ENCODE measurements at places on chromosomes 2 and 18.
A peak's percentile ranks its signal among the peaks of the same experiment; 100 is the strongest.

GRCh38 chr2:62492048-62492447 lies 13.9 kb downstream of the TMEM17 start:
- DNase-seq = no peak

GRCh38 chr2:98815795-98816194 lies 84.9 kb upstream of the MGAT4A start:
- DNase-seq = no peak

GRCh38 chr2:21650569-21650968 lies 526.8 kb downstream of the TDRD15 start:
- DNase-seq = no peak

GRCh38 chr2:100623033-100623715 lies 60.4 kb downstream of the PDCL3 start:
- no peak for DNase-seq

GRCh38 chr2:64626963-64627760 lies 26.6 kb downstream of the SERTAD2 start:
- DNase-seq = no peak

GRCh38 chr2:867296-867695 lies 83.4 kb upstream of the SNTG2 start:
- no peak for DNase-seq

DNA sequence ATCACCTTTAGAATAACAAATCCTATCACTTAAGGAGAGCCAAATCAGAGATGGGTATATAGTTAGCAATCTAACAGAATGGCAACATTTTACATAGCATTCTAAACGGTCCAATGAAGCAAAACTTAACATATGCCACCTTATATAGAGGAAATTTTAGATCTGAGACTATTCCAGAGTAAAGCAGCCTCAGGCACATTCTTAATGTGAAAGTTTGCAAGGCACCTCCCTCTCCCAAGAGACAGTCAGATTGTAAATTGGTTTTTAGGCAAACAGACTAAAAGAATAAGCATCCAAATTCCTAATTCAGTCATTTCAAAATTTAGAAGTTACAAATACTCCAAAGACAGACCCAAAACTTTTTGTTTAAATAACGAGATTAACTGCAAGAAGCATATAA lies 292.9 kb downstream of the STK39 start:
- DNase-seq = no peak

- DNase-seq = no peak
These were observed 721 bp downstream of the FHOD3 start for GRCh38 chr18:36298126-36298741.

DNA sequence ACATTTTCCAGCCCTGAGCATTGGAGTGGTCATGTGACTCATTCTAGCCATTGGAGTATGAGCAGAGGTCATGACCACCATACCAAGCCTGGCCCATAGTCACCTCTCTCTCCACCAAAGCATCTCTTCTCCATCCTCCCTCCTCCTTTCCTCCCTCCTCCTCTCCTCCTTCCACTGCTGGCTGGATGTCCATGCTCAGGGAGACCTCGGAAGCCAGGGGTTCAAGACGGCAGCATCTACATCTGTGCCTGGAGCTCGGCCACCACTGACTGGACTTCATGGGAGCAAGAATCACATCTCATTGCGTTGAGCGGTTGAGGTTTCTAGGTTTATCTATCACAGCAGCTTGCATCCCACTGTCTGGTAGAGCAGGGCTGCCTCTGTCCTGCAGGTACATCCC lies 252.4 kb downstream of the NDUFA10 start:
- no peak for DNase-seq

- peak; percentile 18 for DNase-seq
These were observed 34.7 kb downstream of the NAPG start for GRCh38 chr18:10560452-10561045.

DNA sequence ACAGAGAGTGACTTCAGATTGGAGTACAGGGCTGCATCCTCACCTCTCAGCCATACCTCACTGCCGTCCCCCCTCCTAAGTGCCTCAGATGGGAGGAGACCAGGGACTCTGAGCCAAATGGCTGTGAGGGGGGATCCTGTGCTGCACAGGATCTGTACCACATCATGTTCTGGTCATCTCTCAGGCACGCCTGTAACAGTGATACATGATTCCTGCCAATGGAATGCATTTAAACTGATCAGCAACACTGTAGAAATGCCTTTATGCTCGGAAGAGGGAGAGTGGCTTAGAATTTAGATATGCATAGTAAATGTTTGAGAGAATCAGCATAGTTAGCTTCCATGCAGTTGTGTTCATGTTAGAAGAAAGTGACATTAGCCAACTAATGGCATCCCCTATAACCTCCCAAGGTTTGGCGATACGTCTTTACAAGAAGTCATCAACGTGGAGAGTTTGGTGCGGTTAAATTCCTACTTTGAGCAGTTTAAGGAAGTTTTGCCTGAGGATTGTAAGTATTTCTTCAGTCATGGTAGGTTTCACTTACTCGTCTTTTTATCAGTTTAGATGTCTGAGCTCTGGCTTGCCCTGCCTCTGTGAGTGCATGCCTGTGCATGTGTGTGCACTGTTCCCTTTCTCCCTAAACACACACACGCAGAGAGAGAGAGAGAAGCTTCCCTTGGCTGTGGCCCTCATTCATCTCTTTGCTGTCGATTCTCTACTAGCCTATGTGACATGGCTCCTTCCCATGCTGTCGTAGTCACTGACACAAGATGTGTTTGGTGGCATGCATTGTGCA lies 40.0 kb downstream of the COA5 start:
- no peak for DNase-seq

- DNase-seq = no peak
These were observed 309.9 kb upstream of the RAB12 start for GRCh38 chr18:8299054-8299980.

DNA sequence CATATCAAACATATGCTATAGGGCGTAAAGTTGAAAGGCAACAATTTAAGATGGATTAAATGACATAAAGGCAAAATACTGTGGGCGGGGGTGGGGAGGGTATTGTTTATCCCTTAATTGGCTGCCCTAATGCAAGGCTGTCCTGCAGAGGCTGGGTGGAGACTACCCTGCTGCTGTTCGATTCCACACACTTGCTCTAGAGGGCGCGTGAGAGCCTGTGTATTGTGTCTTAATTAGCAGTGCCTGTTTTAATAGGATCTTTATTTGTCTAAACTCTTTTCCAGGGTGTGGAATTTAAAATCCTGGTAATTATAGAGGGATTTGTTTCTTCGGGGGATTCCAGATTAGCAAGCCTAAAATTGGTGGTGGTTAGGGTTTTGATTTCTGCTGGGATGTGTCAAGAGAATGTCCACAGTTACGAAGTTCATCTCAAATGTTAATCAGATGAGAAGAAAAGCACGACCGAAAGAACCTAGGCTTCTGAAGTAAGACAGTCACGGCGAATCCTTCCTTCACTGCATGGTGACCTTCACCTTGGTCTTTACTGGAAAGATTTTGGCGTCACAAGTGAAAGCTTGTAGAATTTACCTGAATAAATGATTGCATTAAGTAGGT lies 103.5 kb upstream of the MAP3K20 start:
- peak; percentile 7 for DNase-seq

DNA sequence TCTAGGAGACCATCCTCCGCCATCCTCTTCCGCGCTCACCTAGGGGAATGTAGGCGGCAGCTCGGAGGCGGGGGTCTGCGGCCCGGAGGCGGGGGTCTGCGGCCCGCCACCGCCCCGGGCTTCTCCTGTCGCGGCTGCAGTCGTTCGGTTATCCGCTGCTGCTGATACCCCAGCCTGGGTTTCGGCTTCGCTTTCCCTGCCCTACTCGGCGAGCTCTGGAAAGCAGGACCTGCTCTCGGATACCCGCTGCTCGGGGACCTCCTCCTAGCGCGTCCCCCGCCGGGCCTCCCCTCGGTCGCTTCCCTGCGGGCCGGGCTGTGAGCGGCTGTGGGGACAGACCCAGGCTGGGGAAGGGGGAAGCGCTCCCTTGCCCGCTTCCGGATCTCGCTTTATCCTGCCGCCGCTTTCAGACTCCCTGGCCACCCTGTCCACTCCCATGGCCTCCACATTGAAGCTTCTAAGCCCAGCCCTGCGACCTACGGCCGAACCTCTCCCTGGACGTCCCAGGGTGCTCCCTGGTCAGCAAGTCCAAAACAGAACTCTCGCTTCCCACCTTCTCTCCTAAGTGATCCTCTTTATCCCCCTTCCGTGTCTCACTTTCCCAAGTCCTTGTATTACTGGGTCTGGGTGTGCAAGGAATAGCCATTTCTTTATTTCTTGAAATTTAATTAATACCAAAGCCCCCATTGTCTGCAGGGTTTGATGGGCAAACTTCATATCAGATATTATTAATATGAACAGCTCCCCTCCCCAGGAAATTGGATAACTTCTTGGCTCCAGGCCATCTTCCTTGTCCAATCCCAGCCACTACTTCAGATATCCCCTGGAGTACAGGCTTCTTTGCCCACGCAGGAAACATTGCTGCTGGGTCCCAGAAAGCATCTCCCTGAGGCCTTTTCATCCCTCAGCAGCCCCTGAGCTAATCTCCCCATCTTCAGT lies 769 bp downstream of the FKBP1B start:
- DNase-seq = no peak

DNA sequence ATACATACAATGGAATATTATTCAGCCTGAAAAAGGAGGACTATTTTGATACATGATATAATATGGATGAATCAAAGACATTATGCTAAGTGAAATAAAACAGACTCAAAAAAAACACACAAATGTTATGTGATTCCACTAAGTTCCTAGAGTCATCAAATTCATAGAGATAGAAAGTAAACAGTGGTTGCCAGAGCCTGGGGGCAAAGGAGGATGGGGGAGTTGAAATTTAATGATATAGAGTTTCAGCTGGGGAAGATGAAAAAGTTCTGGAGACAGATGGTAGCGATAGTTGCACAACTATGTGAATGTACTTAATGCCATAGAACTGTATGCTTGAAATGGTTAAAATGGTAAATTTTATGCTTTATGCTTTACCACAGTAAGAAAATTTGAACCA lies 119.7 kb downstream of the METTL4 start:
- DNase-seq = no peak

DNA sequence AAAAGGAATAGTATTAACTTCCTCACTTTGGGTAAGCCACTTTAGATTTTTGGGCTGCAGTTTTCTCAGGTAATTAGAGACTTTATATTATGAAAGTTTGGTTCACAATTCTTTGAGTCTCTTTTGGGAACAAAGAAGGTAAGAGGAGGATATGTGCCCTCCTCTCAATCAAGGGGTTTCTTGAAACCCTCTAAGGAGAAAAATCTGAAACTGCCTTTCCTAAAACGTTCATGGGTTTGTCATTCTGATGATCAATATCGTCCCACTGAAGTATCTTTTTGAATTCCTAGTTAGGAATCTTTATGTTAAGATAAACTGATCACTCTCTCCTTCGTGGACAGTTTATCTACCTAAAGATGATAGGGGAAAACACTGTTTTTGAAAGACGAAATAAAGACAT lies 42.4 kb upstream of the AKAIN1 start:
- DNase-seq = no peak

GRCh38 chr18:64258111-64258650 lies 109.3 kb upstream of the LINC00305 start:
- DNase-seq = no peak

- DNase-seq = no peak
These were observed 635.8 kb downstream of the DSC3 start for GRCh38 chr18:30406728-30407127.

DNA sequence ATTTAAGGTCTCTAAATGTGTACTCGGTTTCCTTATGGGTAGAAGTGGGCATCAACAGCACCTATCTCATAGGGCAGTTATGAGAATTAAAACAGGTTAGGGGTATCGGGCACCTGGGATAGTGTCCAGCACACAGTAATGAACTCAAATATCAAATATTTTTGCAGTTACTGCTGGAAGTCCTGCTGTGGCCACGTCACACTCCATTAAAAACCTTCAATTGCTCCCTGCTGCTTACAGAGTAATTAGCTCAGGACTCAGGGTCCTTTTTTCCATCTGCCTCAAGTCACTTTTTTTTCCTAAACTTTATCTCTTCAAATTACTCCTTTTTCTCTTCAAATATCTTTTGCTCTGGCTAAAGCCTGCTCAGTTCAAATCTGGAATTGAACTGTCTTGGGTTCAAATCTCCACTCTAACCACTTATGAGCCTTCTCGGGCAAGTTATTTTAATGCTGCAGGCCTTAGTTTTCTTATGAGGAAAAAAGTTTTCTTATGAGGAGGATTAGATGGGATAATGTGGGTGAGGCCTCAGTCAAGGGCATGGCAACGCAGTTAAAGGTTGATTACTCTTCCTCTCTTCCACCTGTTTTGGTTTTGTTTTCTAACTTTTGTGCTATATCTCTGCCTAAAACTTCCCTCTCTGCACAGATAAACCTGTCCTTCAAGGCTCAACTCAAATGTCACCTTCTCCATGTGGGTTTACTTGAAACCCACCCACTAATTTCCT lies 36.6 kb downstream of the SPRED2 start:
- DNase-seq = no peak

DNA sequence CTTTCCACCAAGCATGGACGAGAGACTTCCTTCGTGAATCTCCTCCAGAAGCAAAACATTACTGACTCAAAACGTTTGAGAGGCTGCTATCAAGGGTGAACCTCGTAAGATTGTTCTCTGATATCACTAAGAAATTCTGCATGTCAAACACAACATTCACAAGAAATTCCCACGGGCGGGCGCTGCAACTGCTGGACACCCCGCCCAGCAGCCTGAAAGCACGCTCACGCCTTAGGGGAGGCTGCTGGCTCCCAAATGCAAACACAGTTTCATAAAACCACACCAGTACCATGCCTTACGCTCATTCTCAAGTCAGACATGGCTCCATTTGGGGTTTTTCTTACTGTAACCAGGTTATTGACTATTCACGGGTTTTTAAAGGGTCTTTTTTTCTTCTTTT lies 39.0 kb downstream of the MBP start:
- DNase-seq = no peak

DNA sequence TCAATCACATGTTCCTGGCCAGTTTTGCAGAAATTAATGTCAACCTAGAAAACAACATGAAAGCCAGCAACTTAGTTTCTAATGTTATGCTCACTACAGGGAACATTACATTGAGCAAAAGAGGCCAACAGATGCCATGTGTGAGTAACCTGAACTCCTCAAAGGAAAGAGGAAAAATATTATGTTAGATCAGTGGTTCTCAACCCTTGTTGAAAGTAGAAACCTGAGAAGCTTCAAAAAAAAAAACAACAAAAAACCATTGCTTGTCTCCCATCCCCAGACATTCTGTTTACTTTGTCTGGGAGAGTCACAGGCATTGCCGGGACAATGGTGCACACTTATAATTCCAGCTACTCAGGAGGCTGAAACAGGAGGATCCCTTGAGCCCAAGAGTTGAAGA lies 57.7 kb downstream of the METTL4 start:
- DNase-seq = no peak

DNA sequence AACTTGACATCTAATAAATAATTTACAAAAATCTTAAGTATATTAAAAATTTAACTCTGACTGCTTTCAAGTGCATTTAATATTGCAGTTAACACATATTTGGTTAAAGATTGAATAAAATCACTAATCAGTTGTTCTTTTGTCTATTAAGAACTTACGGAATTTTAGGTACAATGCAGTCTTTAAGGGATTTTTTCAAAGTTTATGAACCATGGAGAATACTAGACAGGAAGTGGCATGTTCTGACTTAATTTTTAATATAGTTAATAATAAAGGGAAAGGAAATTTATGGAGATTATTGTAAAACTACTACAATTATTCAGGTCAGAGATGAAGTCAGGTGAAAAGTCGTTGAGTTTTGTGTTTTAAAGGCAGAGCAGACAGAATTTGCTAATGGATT lies 240.9 kb downstream of the CALCRL start:
- DNase-seq = no peak

- no peak for DNase-seq
These were observed 129.4 kb downstream of the ACOXL start for GRCh38 chr2:110861616-110862260.
